ENCODE measurements at places on chromosomes 16 and 17.
A peak's percentile ranks its signal among the peaks of the same experiment; 100 is the strongest.

- no peak for DNase-seq
These were observed 199.1 kb downstream of the XYLT1 start for GRCh38 chr16:17271687-17272086.

DNA sequence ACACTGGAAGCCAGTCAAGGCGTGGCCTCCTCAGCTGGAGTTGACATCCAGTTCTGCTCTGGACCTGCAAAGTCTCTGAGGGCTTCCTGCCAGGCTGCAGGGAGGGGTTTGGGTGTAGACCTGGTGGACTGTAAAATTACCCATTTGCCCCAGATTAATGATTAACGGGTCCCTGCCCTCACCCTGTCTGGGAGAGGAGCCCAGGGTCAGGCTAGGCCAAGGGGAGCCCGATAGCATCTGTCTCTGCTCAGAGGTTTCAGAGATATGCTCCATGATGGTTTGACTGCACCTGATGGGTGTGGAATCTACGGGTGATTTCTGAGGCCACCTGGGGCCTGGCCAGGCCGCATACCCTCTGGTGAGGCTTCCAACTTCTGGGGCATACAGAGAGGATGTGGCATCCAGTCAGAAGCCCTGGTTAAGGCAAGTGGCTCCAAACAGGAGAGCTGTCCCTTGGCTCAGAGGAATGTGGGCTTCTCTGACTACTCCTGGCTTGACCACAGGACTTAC, 11.2 kb downstream of the PPY start:
- DNase-seq = no peak

- DNase-seq = no peak
These were observed 773 bp downstream of the CENPX start for GRCh38 chr17:82021900-82022309.

- DNase-seq = no peak
These were observed 19.4 kb downstream of the CMTM4 start for GRCh38 chr16:66677179-66677578.

- DNase-seq = no peak
These were observed 294.2 kb upstream of the SALL1 start for GRCh38 chr16:51445250-51445649.

DNA sequence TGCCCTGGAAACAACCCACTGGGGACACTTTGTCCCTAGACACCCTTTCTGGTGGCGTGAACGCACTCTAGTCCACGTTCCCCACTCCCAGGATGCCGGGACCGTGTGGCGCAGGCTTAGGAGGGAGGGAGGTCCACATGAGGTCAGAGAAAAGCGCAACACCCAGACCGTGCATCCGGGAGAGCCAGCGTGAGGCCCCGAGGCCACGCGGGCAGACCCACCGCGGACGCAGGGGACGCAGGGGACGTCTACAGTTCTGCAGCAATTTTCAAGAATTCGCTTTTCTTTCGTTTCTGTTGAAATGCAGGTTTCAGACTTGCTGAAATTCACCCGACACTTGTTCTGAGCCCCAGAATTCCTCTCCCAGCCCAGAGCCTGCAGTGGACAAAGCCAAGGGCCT, 4.7 kb downstream of the RFNG start:
- DNase-seq = no peak

DNA sequence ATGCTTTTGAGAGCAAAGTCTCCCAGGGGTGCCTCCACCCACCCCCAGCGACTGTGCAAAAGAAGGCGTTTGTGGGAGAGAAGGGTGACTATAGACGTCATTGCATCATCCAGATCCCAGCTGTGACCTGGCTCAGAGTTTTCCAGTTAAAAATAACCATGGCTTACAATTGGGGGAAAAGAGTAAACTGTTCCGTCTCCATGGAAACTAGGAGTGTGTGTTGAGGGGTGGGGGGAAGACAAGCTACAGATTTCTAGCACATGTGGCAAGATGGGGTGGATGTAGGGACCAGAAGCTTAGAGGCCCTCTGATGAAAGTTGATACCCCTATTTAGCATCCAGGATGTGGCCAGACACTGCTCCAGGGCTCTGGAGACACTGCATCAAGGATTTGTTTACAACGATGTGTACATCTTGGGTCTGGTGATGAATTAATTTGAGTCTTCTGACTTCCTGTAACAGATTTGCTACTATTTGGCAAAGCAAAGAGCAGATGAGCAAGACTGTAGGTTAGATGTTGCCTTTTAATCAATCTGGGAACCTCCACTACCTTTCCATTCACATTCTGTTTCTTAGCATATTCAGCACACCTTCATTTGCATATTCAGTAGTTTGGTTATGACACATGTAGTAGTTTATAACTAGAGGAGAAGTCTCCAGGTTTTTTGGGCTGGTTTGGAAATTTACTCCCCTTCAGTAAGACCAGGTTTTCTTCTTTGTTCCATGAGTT, 6.2 kb upstream of the DUSP14 start:
- DNase-seq = no peak

GRCh38 chr16:69796285-69797118, 34.4 kb downstream of the WWP2 start:
- DNase-seq = peak; percentile 5
